ENCODE measurements at places on chromosomes 5 and 9.

- no peak for DNase-seq
Observed at GRCh38 chr9:133932181-133932580, 59.9 kb downstream of the VAV2 start.

- no peak for DNase-seq
Observed at GRCh38 chr9:70607926-70608325, 193.5 kb upstream of the KLF9 start.

- DNase-seq, result no peak
Observed at GRCh38 chr9:32524892-32525708, 896 bp downstream of the RIGI start.

DNA sequence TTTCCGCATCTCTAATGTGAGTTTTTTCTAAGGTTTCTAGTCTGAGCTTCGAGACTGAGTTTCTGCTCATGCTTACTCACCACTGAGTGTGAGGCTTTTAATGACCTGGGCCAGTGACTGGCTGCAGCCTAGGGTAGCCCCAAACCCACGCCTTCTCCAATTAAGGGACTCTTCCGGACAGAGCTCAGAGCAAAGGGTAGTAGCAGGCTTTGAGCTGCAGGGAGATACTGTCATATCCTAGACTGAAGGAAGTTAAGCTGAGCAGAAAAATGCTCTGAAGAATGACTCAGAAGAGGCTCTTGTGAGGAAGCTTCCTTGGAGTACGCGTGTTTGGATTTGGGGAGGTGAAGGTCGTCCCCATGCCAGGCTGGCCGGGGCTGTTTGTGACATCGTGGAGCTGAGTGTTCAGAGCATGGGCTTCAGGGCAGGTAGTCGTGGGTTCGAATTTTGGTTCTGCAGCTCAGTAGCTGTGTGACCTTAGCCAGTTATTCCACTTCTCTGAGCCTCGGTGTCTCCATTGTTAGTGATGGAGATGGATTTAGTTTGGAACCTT lies 3.5 kb downstream of the USP20 start:
- DNase-seq, result no peak

GRCh38 chr5:127754259-127754658 lies 51.1 kb downstream of the CCDC192 start:
- DNase-seq, result no peak

DNA sequence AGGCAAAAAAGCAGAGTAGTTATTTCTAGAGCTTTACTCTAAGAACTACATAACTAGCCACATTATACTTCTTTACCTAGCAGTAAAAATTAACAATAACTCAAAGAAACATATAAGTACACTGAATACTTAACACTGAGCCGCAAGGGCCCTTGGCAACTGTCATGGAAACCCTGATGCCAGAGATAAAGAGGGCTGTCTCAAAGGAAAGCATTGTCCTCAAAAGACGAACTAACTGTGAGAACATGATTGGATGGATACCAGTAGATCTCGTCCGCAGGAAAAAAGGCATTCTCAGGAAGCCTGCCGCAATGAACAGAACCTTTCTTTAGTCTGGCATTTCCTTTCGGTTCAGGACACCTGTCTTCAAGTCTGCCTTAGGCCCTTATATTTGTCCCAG lies 379.0 kb upstream of the SLC30A5 start:
- DNase-seq, result no peak

GRCh38 chr5:2013301-2014057 lies 130.8 kb upstream of the IRX4 start:
- DNase-seq, result no peak

DNA sequence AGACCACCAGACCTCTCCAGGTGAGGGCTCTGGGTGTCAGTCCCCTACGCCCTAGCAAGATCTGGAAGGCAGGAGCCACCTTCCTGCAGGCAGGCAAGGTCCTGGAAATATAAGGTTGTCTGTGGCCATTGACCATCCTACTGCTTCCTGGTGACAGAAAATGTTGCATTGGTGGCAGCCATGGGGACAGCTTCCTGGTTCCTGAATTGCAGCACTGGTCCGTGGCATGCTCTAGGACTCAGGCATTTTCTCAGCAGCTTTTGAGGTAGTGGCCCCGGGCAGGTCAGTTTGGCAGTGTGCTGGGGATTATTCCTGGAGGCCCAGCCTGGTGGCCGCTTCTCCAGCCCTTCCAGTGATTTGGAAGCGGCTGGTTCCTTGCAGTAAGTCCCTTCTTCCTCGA lies 36.6 kb upstream of the KCNMB1 start:
- DNase-seq, result no peak

- DNase-seq, result no peak
Observed at GRCh38 chr9:89467278-89467625, 30.7 kb downstream of the SEMA4D start.
